Metanephros (tissue), 2 donors: ENCODE measurements at places on chromosomes 11 and 22. TPM values are rescaled to one million over a fixed set of nuclear protein-coding genes. Genes with fewer than 3 reads are reported as not detected.

The CBLIF gene
- 0.53 TPM for total RNA-seq

The GSTT2B gene
- 1.5 TPM for total RNA-seq

The OR8D4 gene
- not detected for total RNA-seq

The BACE1-AS gene
- total RNA-seq: 6.8 TPM

The SLC5A1 gene
- total RNA-seq: 0.58 TPM

The FADS3 gene
- 17.5 TPM for total RNA-seq

The CCDC83 gene
- not detected for total RNA-seq

The GLYATL1 gene
- total RNA-seq: 115 TPM
